ENCODE measurements at places on chromosomes 2 and 18.

DNA sequence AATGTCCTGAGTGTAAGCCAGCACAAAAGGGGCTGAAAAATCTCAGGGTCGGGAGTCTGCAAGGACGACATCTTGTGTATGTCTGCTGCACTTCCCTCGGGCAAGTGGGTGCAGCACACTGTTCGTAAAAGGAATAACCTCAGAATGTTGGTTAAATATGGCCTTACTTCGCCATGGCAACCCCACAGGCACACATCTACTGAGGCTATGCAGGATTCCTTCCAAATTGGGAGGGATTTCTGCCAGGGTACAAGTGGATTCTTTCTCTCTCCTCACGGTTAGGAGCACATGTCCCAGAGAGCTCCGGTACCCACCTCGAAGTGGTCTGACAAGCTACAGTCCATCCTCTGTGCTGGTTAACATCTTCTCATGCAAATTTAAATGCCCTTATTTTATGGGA is 277.7 kb upstream of the PXDN start:
- no peak for DNase-seq

GRCh38 chr2:225468131-225468530 is 68.6 kb downstream of the NYAP2 start:
- DNase-seq, result no peak

DNA sequence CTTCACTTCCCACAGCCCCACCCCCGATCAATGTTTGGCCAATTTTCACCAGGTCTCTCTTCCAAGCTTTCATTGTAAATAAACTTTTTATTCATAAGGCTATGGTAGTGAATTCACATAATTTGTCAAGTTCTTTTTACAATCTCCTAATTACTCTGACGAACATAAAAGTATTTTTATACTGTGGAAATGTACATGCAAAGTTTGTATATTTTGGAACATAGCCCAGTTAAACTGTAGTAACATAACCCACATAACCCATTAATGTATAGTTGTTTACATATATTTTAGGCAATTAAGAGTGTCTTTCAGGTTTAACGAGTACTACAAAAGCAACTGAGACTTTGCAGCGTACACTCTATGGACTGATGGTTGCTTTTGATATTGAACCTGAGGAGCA is 228.3 kb upstream of the ERBB4 start:
- DNase-seq, result no peak

DNA sequence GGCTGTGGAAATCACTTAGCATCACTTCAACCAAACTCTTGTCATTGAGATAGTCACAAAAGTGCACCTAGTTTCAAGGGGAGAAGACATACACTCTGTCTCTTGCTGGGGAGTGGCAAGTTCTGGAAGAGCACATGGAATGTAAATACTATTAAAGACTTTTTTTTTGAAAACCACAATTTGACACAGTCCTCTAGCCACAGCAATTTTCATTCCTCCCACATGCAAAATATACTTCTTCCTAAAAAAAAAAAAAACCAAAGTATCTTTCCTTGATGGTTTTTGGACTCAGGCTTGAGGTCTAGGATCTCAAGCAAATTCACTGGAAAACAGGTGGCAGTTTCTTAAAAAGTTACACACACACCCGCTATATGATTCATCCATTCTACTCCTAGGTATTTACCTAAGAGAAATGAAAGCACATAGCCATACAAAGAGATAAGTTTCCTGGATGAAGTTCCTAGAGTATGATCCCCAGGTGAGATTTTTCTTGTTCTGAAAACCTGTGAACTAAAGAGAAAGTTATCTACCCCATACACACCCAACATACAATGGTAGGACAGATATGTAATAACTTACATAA is 295.8 kb downstream of the SP3 start:
- DNase-seq, result no peak

GRCh38 chr2:12110074-12110473 is 363.6 kb downstream of the LPIN1 start:
- DNase-seq, result no peak

GRCh38 chr18:23065234-23065806 is 70.0 kb upstream of the CABLES1 start:
- DNase-seq, result no peak

DNA sequence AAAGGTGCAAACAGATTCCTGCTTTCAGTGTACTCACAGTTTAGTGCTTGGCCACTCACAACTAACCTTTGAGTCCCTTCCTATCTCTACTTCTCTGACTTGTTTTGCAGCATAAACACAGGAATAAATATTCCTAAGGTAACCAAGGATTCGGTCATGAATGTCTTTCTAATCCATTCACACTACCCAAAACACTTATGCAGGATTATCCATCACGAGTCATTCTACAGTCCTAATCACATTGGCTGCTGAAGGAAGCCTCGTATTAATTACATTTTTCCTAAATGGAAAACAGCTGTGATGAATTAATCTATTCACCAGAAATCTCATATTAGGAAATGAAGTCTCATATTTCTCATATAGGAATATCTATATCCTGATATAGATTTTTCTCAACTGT is 16.3 kb downstream of the RDH14 start:
- DNase-seq, result no peak

DNA sequence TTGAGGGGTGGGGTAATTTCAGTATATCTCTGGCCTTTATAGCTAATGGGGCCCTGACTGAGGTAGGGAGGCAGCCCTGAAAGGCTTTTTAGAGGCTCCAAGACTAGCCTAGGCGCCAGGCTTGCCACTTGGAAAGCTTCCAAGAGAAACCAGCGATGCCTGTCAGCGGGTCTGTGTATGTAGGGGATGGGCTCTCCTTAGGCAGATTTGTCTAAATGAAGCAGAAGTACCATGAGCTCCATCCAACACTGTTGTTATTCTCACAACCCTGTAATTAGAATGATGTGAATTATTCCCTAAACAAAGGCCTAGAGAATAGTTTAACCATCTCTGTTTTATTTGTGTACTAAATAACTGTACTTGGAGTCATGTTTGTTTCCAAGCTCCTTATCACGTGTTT is 138.1 kb downstream of the B3GNT2 start:
- DNase-seq, result no peak

DNA sequence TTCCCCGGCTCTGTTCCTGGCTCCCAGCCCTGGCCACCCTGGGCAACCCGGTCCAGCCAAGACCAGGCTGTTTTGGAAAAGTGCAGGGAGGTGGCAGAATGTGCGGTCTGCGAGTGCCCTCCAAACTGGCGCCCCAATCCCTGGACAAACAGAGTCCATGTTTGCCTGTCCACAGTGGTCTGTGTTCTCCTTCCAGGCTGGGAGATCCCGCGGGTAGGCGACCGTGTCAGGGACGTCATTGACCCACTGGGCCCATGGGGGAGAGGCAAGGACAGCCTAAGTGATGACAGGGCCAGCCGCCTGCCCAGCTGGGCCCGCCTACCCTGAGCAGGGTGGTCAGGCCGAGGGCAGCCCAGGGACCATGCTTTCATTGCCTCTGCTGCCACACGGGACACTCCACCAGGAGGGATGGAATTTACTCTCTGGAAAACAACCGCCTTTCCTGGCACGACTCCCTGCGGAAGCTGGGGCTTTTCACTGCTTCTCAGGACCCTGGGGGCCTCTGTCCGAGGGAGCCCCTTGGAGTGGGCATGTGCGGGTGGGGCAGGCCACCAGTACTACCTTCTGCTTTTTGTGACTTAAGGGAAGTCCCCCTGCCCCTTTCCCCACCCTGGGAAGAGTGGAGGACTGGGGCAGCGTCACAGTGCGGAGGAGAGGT is 20.1 kb downstream of the CYP26B1 start:
- DNase-seq, result no peak

DNA sequence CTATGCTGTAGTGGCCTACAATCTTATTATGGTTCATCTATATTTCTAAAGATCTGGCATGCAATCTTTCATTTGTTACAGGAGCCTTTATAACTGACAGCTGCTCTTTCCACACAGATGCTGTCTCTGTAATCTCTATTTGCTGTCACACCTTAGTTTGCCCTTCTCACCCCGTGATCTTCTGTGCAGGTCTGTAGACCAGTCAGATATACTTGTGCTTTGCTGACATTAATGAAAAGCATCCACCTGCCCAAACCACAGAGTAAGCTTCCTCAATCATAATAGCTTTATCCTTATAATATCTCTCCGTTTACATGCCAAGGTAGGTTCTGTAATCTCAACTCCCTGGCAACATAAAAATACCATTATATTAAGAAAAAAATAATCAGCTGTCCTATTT is 122.4 kb downstream of the GRB14 start:
- no peak for DNase-seq

DNA sequence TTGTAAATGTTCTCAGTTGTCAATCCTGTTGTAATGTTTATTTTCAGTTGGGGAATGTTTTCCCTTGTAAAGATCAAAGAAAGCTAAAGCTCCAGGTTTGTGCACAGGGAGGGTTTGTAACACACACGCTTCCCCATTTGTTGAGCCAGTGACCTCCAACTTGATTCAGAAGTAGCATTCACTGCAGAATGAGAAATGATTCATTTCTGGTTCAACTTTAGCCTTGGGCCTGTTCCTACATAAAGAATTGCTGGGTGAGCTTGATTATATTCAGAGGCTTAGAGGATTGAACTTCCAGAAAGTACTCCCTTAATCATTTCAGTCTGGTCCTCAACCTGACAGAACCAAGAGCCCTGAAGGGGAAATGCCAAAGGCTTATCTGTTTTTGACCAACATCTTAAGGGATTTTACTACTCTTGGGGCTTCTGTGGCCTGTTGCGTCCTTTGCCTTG is 70.6 kb upstream of the CAVIN2 start:
- DNase-seq, result no peak

DNA sequence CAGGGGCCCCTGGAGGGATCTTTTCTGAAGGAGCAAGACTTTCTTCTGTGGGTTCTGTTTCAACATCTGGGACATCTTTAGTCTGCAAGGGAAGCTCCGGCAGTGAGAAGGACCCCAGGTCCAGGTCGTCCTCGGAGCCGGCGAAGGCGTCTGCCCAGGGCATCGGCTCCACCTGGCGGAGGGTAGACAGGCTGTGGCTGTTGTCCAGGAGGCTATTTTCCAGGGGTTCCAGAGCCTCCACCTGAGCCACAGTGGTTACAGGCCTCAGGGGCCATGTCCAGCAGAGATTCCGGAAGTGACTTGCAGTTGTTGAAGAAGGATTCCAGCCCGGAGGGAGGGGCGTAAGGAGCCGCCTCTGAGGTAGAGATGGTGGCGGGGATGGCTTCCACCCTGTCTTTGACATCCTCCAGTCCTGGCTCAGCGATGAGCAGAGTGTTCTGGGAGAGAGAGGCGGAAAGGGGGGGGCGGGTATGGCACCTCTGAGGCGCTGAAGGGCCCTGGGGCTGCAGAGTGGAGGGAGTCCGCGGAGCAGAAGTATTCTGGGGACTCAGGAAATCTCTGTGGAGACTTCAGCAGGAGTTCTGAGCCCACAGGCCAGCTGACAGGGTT is 891.3 kb upstream of the LRRTM1 start:
- DNase-seq, result no peak

DNA sequence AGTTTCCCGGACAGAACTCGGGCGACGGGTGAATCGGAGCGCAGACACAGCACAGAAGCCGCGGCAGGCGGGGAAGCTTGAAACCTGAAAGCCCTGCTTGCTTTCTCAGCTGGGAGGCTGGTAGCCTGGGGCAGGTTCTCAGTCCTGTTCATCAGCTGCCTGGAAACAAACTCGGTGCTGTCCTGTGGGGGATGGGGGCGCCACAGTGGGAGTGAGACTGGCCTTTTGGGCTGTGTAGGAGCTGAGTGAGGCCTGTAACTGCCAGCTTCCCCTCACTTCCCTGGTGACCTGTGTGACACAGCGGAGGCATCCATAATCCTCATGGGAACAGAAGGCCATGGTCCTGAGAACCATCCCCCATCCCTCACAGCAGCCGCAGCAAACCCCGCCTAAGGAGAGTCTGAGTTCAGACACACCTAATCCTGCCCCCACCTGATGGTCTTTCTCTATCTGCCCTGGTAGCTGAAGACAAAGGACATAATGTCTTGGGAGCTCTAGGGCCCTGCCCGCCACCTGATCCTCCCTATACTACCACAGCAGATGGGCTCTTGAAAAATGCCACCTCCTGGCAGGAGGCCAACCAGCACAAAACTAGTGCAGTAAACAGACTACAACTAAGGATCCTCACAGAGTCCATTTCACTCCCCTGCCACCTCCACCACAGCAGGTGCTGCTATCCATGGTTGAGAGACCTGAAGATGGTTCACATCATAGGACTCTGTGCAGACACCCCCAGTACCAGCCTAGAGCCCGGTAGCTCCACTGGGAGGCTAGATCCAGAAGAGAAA is 52.7 kb upstream of the LDLRAD4 start:
- no peak for DNase-seq

DNA sequence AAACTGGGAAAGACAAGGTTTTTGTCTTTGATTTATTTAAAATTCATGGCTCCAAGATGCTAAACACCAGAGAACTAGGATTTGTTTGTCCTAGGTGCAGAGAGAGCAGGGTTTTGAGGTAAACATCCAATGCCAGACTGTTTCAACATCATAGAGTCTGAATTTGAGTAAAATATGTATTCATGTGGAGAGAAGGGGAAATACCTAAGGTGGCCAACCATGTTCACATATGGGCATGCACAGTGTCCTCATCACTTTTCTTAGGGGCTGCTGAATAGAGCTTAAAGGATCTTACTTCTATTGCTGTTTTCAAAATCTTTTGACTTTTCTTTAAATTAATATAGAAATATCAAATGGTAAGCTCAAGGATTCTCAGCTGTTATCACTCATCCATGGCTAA is 287.0 kb upstream of the CCDC68 start:
- DNase-seq, result no peak

DNA sequence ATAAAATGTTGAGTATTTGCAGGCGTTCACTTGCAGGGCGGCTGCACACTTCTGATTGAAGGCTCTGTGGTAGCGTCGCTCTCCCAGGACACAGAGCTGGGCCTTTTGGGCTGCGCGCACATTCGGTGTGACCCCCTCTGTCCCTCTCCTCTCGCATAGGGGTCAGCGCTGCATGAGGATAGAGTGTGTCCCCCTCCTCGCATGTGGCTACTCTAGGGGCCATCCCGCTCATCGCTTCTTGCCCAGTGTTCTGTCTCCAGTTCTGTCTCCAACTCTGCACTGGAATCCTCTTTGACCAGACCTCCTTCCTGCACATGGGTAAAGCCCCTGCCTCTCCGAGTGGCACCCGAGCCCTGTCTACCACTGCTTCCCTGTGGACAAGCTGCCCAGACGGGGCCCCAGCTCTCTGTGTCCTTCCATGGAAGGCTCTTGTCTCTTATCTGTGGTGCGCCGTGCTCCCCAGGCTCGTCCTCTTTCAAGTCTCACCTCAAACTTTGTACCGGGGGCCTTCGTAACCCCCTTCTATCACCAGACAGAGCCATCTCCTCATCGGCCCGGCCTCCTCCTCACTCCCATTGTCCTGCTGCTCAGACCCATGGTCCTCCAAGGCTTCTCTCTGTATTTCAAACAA is 278.0 kb upstream of the HDAC4 start:
- DNase-seq, result no peak
